ENCODE measurements at places on chromosomes 12 and 14. TPM values are rescaled to one million over a fixed set of nuclear protein-coding genes. Genes with fewer than 3 reads are reported as not detected.

OVCH1 gene
- 0.25 TPM for total RNA-seq

GPRC5D gene
- total RNA-seq: not detected

RASSF8 gene
- 79.5 TPM for total RNA-seq

TAS2R9 gene
- not detected for total RNA-seq

MYO1A gene
- total RNA-seq: not detected

BICDL1 gene
- total RNA-seq: not detected

LRRC10 gene
- not detected for total RNA-seq

ZNF705A gene
- total RNA-seq: not detected

MUCL1 gene
- total RNA-seq: not detected

SLC6A12 gene
- 1.8 TPM for total RNA-seq

KCNMB4 gene
- total RNA-seq: 4.4 TPM

TAS2R14 gene
- 8.7 TPM for total RNA-seq

EML5 gene
- total RNA-seq: 0.56 TPM

PTHLH gene
- 1.6 TPM for total RNA-seq

OR4E2 gene
- total RNA-seq: not detected

FOXG1 gene
- total RNA-seq: not detected

TULP3 gene
- total RNA-seq: 23.6 TPM

PLD4 gene
- under 0.01 TPM for total RNA-seq

PLEK2 gene
- 4.5 TPM for total RNA-seq

FAM90A1 gene
- total RNA-seq: not detected

MAPK1IP1L gene
- 80.3 TPM for total RNA-seq

IKZF4 gene
- total RNA-seq: 4.7 TPM

RTL1 gene
- total RNA-seq: not detected
